C1 segment of cervical spinal cord (tissue), 14 donors: ENCODE measurements at places on chromosomes 5 and 9.

DNA sequence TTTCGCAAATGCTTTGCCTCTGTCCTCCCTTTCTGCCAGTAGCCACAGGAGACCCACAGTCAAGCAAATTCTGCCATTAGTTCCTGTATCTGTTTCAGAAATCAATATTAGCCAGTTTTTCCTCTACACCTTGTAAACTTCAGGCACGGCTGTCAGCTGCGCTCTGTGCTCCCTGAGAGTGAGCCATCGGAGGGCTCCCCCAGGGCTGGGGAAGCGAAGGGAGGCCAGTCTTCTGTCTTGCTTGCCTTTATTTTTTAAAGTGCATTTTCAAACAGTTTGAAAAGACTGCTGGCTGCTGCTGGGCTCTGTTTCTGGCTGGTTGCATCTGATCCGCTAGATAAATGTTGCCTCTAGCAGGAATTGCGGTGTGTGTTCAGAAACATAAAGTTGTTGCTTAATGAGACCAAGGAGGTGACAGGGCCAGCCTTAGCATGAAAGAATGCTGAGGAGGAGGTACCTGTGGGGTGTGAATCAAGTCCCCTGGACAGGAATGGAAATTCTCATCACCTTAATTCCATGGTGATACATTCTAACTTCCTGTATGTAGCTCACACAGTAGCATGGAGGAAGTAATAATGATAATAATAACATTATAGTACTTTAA lies 421.7 kb upstream of the KIF2A start:
- DNase-seq = no peak

- DNase-seq = no peak
These were observed 794 bp upstream of the DCAF12 start for GRCh38 chr9:34127035-34127948.

- no peak for DNase-seq
These were observed 241.8 kb downstream of the TRIM32 start for GRCh38 chr9:116928884-116929283.

DNA sequence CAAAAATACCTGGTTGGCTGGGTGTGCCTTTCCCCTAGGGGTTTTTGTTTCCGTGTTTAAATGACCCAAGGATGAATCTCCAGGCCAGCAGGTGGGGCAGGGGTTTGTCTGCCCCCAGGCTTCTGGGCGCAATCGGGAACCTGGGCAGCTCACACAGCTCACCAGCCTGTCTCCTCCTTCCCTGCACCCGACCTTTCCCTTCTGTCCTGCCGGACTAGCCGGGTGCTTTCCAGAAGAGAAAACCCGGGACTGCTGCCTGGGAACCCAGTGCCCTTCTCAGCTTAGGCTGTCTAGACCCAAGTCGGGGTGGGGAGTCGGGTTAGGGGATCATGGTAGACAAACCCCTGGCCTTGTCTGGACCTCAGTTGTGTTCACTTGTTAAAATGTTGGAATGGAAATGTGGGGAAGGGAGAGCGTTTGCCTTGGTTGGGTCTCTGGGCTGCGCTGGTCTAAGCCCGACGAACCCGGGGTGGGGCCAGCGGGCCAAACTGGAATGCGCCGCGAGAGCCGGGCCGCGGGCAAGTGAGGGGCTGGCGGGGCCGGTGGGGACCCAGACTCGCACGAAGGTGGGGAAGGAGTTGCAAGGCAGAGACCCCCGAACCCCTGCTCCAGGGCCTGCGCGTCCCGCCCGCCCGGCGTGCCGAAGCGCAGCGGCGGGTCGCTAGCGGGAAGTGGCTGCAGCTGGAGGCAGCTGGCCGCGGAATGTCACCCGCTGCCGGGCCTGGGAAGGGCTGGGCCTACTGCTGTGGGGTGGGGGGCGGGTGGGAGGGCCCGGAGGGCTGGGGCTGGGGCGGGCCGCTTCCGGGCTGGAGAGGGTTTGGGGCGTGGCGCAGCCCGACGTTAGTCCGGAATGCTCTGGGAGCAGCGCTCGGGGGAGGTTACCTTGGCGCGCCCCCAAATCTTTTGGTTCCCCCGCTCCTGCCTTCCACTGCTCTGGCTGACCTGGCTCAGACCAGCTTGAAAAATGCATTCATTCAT lies 84.6 kb downstream of the DAB2IP start:
- DNase-seq = peak; percentile 30

- no peak for DNase-seq
These were observed 242.5 kb downstream of the MLLT3 start for GRCh38 chr9:20379804-20380225.

- peak; percentile 6 for DNase-seq
These were observed 560.7 kb downstream of the HTR1A start for GRCh38 chr5:63401436-63402046.

DNA sequence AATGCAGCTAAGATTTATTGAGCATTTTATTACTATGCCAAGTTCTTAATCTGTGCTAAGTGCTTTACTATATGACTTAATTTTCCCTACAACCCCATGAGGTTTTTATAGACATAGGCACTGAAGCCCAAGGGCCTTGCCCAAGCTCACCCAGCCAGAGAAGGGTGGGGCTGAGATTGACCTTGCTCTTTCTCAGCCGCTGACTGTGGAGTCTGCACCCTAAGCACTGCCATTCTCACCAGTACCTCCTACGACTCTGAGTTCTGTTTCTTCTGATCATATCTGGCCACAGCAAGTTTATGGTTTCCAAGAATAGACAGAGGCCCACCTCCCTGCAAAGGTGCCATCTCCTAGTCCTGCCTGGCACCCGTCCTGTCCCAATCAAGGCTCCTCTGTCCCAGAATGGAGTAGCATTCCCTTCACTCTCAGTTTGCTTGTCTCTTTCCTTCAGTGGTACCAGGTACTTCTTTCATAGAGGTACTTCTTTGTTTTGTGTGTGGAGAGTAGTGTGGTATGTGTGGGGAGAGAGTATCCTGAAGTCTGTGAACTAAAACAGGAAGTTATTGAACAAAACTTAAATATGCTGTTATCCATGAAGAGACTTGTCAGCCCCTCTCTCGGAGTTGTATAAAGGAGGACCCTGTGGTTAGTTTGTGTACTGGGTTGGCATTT lies 42.6 kb downstream of the CSF1R start:
- no peak for DNase-seq

DNA sequence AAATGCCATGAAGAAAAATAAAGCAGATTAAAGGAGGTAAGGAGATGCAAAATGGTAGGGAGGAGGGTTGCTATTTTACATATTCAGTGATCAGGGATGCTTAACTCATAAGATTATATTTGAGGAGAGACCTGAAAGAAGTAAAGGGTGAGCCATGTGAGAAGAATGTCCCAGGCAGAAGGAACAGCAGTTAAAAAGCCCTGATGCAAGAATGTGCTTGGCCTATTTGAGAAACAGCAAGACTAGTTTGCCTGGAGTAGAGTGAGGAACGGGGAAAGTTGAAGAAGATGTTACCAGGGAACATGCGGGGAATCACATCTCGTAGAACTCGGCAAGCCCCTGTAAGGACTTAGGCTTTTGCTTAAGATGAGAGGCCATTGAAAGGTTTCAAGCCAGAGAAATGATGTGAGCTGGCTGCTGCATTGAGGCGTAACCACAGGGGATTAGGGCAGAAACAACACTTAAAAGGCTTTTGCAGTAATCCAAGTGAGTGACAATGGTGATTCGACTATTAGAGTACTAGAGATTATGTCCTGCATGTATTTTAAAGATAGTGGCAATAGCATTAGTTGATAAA lies 198.7 kb downstream of the VPS13A start:
- no peak for DNase-seq

DNA sequence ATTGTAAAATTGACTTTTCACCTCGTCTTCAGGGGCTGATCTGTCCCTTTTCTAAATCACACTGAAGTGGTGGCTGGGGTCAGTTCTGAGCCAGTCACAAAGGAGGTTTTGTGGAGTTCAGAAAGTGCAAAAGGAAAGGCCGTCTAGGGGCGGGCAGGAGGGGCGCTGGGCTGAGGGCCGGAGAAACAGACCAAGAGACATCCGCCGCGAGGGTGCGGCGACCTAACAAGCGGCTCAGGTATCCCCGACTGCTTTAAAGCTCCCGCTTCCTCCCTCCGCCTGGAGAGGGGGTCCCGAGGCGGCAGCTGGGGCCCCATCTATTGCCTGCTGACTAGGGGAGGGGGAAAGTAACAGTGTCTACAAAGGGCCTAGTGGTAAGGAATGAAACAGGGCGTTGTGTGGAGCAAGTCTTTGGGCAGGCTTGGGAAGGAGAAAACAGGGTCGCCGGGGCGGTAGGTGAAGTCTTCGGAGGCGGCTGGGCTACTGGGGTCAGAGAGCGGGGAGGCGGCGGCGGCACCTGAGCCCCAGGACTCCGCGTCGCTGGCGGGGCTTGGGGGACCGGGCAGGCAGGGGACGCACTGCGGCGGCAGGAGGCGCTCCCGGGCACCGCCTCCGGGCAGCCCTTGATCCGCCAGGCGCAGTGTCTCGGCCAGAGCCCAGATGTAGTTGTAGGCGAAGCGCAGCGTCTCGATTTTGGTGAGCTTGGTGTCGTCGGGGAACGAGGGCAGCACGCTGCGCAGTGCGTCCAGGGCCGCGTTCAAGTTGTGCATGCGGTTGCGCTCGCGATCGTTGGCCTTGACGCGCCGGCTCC lies 950 bp downstream of the NEUROG1 start:
- DNase-seq = no peak

DNA sequence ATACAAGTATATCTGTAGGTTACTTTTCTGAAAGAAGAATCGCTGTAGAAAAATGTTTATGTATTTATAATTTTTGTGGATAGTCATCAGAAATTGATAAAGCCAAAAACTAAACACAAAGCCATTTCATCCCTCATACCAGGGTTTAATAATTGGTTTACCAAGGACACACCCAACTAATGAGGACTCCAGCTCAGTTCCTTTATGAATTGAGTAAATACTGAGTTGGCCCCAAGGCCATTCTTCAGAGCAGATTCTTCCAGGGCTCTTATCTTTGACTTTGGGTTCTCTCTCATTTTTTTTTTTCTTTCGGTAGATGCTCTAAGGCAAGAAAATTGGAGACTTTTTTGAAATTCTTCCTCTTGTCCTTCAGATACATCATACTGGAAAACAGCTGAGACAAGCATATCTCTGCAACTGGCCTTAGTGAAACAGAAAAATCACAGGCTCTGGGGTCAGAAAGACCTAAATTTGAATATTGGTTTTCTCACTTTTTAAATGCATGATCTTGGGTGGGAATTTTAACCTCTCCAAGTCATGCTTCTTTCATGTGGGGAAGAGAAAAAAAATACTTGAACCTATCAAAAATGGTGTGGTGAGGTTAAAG lies 401.8 kb downstream of the ARHGEF28 start:
- DNase-seq = no peak

DNA sequence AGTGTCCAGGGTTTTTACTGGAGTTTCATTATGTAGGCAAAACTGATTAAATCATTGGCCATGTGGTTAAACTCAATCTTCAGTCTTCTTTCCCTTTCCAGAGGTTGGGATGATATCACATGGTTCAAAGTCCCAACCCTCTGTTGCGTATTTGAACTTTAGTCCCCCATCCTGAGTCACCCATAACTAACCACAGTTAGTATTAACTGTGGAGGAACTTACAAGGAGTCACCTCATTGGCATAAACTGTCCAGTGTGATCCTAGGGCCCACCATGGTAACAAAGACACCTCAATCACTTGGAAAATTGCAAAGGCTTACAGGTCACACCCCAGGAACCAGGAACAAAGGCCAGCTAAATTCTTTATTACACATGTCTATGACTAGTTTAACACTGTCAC lies 188.5 kb downstream of the COX7C start:
- DNase-seq = no peak

GRCh38 chr5:120158211-120158610 lies 305.9 kb upstream of the PRR16 start:
- DNase-seq = no peak
